Breast epithelium (tissue), 4 donors: ENCODE measurements at places on chromosomes 3 and 15. TPM values are rescaled to one million over a fixed set of nuclear protein-coding genes. Genes with fewer than 3 reads are reported as not detected.

The ARPP21 gene
- 0.16 TPM for total RNA-seq

The PLA2G4D gene
- not detected for total RNA-seq

The CATSPER2 gene
- 6.6 TPM for total RNA-seq

The FANCD2OS gene
- total RNA-seq: not detected

The GRIP2 gene
- 0.33 TPM for total RNA-seq

The RAD18 gene
- 13.4 TPM for total RNA-seq

The TRIM42 gene
- not detected for total RNA-seq

The SLC9A9 gene
- total RNA-seq: 6.2 TPM

The ADAMTS17 gene
- total RNA-seq: 5.1 TPM

The WDR93 gene
- 0.98 TPM for total RNA-seq

The RABL3 gene
- 35.4 TPM for total RNA-seq
